ENCODE measurements at places on chromosomes 13 and 19.

DNA sequence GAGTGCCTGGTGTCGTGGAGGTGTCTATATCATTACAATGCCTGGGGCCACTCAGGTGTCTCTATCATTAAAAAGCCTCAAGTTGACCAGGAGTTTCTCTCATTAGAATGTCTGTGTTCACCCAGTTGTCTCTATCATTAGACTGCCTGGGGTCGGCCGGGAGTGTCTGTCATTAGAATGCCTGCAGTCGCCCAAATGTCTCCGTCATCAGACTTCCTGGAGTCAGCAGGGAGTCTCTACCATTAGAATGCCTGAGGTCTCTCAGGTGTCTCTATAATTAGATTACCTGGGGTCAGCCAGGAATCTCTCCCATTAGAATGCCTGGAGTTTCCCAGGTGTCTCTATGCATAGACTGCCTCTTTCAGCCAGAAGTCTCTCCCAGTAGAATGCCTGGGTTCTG, 1477.6 kb downstream of the UQCRFS1 start:
- no peak for DNase-seq

- no peak for DNase-seq
These were observed 12.4 kb downstream of the ZNF780A start for GRCh38 chr19:40078377-40078776.

GRCh38 chr19:37725181-37725580, 5.6 kb upstream of the ZNF607 start:
- DNase-seq, result no peak

GRCh38 chr13:32454886-32455593, 27.1 kb upstream of the N4BP2L1 start:
- peak; percentile 22 for DNase-seq

DNA sequence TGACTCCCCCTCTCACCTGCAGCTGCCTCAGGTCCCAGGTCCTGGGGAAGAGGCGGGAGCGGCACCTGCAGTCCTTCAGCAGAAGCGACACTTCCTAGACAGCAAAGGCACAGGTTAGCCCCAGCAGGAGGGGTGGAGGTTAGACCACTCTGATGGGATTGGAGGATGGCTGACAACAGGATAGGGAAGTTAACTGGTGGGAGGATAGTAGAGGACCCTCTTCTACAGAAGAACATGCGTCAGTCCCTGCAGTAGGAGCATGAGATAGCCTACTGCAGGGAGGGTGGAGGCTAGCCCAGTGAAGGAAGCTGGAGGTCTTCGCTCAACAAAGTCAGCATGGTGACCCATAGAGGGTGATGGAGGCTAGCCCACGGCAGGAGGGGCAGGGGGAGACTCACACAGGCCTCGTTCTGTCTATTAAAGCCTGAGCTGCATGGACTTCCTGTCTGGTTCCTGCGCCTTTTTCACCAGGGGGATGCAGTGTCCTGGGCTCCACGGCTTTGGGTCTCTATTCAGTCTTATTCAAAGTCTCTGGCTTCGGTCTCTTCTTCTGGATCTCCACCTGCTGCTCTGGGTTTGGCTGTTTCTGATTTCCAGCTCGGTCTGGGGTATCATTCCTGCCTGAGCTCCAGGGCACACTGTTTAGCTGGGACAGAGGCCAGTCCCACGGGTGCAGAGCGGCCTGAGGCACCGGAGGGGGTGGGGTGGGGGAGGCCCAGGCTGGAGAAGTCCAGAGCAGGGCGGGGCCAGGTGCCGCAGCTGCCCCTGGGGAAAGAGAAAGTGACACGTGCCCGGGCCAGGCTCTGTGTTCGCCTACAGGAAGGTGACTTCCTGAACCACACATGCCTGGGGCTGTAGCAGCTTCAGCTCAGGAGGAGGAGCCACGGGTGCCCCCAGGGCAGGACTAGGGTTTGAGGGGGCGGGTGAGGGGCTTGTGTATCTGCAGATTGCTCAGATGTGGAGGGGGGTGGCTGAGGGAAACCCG, 7.3 kb downstream of the IFNL3 start:
- DNase-seq, result peak; percentile 39

DNA sequence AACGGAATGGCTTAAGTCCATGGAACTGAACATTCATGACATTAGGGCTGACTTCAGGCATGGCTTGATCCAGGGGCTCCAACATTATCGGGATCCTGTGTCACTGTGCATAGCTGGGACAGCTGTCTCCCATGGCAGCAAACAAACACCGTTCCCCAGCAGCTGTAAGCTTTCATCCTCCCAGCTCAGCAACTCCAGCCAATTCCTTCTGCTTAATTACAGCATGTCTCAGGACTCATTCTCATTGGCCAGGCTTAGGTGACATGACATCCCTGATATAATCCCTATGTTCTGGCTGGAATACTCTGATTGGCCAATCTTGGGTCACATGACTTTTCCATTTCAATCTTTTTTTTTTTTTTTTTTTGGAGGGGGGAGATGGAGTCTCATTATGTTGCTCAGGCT, 10.9 kb upstream of the TLE5 start:
- DNase-seq, result peak; percentile 53

DNA sequence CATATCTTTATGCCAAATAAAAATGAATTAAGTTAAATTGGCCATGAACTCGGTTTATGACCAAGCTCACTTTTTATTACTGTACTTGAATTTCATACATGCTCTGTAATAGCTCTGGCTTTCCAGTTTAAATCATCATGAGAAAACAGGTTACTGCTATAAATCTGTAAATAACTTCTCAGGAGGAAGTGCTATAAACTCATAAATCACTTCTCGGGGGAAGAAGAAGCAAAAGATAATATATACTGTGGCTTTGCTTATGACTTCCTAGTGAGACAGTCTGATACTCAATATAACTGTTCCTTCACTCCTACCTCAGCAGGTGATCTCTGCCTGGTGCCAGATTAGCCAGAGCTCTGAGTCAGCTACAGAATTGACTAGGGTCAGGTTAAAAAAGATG, 12.5 kb downstream of the SUPT20H start:
- no peak for DNase-seq

DNA sequence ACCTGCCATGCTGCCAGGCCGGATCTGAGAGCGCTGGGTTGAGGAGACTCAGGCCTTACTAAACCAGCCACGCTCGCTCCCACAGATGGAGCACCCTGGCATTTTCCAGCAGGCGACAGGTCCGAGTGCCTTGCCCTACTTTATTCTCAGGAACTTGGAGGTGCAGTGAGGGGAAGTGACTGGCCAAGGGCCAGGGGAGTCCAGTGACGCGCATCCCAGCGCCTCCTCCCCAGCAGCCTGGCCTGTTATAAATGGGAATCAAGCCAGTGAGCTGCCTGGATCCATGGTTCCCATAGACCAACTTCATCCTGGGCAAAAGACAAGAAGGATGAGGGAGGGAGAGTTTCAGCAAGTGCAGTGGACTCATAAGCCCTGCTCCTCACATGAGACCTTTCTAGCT, 35.5 kb downstream of the TMED1 start:
- DNase-seq, result no peak

- no peak for DNase-seq
These were observed 8.9 kb downstream of the PIAS4 start for GRCh38 chr19:4016486-4016885.

DNA sequence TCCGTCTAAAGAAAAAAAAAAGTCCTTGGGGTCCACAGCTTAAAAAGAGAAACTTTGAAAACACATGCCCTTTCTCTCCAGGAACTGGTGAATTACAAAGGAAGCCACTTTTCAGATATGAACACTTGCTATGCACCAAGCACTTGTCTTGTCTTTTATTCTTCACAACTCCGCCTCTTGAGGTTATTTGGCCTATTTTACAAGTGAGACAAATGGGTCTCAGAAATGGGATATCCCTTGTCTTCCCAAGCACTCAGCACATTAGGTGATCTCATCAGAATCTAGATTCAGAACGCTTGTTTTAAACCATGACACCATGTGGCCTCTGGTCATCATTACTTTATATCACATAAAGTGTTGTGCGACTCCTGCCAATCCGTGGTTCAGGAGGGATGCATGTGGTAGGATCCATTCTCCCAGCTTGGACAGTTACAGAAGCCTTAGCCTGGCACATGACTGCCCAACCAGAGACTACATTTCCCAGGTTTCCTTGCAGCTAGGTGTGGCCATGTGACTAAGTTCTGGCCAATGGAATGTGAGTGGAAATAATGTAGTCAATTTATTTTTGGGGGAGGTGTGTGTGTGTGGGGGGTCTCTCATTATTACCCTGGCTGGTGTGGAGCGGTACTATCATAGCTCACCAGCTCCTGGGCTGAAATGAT, 13.9 kb downstream of the TSKS start:
- DNase-seq, result peak; percentile 71

GRCh38 chr13:77810430-77810829, 108.2 kb downstream of the EDNRB start:
- peak; percentile 50 for DNase-seq

DNA sequence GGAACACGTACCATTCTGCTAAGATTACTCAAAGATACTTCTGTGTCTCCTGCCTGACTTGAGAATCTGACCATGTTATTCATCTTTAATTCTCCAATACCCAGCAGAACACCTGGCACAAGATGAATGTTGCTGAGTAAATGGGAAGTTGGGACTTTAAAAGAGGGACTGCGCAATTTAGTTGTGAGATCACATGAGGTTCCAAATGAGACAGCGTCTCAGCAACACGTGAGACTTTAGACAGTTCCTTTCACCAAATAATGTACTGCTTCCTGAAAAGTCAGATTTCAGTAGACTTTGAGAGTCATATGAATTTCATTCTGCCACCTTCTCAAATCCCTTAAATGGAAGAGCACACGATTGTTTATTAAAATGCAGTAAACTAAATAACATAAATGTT, 36.7 kb downstream of the DOCK9 start:
- no peak for DNase-seq

- DNase-seq, result no peak
These were observed 711.6 kb upstream of the SLITRK6 start for GRCh38 chr13:86510792-86511191.

DNA sequence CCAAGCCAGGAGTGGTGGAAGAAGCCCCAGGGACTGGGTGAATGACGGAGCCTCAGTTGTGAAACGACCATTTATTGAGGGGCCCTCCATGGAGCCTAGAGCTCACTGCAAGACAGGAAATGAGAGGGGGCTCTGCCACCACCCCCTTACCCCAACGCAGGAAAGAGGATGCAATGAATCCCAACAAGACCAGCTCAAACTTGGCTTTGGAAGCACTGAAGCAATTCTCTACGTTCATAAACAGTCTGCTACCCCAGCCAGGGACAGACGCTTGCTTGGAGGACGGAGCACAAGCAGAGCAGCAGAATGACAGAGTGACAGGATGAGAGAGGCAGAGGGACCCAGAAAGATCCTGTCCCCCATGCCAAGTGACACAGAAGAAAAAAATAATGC, 1.0 kb downstream of the PRKACA start:
- DNase-seq, result no peak

GRCh38 chr19:44346556-44346955, 9.9 kb downstream of the ZNF112 start:
- DNase-seq, result no peak

DNA sequence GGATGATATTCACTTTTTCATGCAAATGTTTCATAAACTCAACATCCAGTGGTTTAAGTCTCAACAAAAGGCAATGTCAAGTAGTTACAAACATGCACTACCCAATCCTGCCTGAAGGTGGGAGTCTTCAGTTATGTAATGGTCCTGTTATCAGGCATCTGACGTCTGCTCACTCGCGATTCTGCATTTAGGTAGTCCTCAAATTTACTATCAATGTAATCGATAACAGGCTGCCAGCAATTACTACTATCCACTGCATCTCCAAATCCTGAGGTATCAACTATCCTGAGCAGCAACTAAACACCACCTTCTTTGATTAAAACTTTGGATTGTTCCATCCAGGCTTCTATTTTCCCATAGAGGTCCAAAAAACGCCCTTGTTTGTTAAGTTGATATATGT, 51.2 kb downstream of the NLRP12 start:
- DNase-seq, result peak; percentile 95

DNA sequence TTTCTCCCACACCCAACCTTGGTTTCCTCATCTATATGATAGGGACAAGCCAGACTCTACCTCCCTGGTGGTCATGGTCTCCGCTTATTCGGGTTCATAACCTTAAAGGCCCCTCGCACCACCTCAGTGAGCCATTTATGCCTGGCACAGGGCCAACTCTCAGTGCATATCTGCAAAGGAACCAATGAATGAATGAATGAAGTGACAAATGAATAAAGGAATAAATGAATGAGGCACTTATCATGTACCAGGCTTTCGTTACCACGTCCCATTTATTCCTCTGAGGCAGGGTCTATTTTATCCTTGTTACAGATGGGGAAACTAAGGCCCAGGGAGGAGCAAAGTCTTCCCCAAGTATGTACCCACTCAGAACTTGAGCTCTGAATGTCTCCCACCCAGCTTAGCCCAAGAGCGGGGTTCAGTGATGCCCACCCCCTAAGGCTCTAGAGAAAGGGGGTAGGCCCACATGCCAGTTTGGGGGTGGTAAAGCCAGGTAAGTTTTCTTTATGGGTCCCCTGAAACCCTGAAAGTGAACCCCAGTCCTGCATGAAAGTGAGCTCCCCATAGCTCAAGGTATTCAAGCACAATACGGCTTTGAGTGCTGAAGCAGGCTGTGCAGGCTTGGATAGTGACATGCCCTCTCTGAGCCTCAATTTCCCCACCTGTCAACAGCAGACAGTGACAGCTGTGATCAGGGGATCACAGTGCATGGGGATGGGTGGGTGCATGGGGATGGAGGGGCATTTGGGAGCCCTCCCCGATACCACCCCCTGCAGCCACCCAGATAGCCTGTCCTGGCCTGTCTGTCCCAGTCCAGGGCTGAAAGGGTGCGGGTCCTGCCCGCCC, 490 bp upstream of the SLC5A5 start:
- no peak for DNase-seq

GRCh38 chr13:60753641-60754040, 356.6 kb downstream of the TDRD3 start:
- no peak for DNase-seq

- peak; percentile 91 for DNase-seq
These were observed 6.8 kb upstream of the ZNF283 start for GRCh38 chr19:43820098-43820883.

GRCh38 chr19:15307169-15307568, 25.2 kb downstream of the BRD4 start:
- DNase-seq, result no peak
